HFFc6 (cell line): ENCODE measurements at places on chromosomes 1 and 21. TPM values are rescaled to one million over a fixed set of nuclear protein-coding genes. Genes with fewer than 3 reads are reported as not detected.

KLHDC7A gene
- not detected in 2 replicates for total RNA-seq

GRCh38 chr1:57772580-57773195 lies 348.8 kb upstream of the DAB1 start:
- H3K4me1 ChIP-seq: no peaks in the 10 kb centered on the region
- H3K27ac ChIP-seq: no peak overlapping the region
- H3K4me3 ChIP-seq: no peak overlapping the region
- no peak for DNase-seq
- H3K27me3 ChIP-seq: no peaks in the 10 kb centered on the region

GRCh38 chr1:217524787-217525520 lies 105.9 kb downstream of the GPATCH2 start:
- H3K4me3 ChIP-seq: peak overlapping the region; percentile 55
- peaks cover 42% of the 10 kb centered on the region for H3K4me1 ChIP-seq
- H3K27ac ChIP-seq: peak overlapping the region; percentile 14
- H3K36me3 ChIP-seq: peaks cover 19% of the 10 kb centered on the region

SSBP3 gene
- total RNA-seq: 47.6 to 55.6 TPM (median 49.4 TPM) in 3 replicates

GRCh38 chr1:171911506-171911905 lies 70.2 kb downstream of the DNM3 start:
- no peaks in the 10 kb centered on the region for H3K27me3 ChIP-seq
- no peak overlapping the region for H3K27ac ChIP-seq
- no peak overlapping the region for H3K4me3 ChIP-seq

C1orf94 gene
- total RNA-seq: not detected in 3 replicates

DNA sequence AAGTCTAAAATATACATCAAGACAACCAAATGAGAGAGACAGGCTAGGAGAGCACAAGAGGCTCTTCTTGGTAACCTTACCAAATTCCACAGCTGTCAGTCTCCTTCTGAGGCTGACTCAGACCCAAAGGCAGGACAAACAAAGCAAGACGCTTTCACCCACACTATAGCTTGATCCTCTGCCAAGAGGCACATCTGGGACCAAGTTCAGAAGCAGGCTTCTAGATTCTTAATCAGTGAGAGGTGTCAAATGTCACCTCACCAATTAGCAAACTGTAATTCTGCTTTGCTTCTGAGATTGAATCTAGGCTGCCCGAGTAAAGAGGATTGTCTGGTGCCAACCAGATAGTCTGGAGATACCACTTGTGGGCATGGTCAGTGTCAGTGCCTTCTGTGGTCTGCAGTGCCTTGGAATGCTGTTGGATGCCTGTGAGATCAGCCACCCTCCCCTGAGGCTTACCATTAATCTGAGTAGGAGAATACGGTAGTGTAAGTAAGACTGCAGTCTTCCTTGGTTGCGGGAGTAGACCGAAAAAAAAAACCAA lies 151.0 kb downstream of the FMN2 start:
- peak; percentile 85 for DNase-seq
- peaks cover 62% of the 10 kb centered on the region for H3K36me3 ChIP-seq
- peaks cover 91% of the 10 kb centered on the region for H3K4me1 ChIP-seq
- peak overlapping the region; percentile 92 for H3K27ac ChIP-seq
- peak overlapping the region; percentile 8 for H3K4me3 ChIP-seq
- peaks cover 11% of the 10 kb centered on the region for H3K27me3 ChIP-seq

DNA sequence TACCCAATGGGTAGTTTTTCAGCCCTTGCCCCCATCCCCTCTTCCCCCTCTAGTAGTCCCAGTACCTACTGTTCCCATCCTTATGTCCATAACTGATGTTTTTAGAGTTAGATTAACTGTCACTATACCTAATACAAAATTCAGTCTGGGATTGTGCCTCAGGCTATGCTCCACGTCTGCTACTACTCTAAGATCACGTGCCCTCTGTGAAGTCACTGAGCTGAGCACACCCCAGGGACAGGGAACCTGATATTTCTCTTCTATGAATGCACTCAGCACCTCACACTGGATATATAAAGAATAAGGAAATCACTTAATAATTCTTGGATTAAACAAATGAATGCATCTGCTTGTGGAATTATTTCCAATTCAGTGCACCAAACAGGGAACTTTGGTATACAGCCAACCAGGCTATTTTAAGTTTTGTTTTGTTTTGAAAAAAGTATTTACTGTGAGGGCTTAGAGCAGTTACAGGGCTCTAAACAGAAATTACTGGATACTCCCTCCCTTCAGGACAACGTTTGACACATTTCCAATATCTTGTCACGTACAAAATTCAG lies 307.9 kb downstream of the SMYD3 start:
- no peak overlapping the region for H3K27ac ChIP-seq
- peaks cover 7% of the 10 kb centered on the region; the same call in 1 of the 2 replicates for H3K36me3 ChIP-seq
- no peaks in the 10 kb centered on the region; the same call in 1 of the 2 replicates for H3K27me3 ChIP-seq
- no peak for DNase-seq
- peaks cover 13% of the 10 kb centered on the region; the same call in 1 of the 2 replicates for H3K4me1 ChIP-seq

USH2A gene
- total RNA-seq: 0.02 to 0.06 TPM (median 0.05 TPM) in 3 replicates

CCDC30 gene
- total RNA-seq: 0.18 to 0.87 TPM (median 0.38 TPM) in 3 replicates

- H3K4me3 ChIP-seq: peak overlapping the region; percentile 69
- H3K27ac ChIP-seq: peak overlapping the region; percentile 99
- H3K36me3 ChIP-seq: peaks cover 25% of the 10 kb centered on the region
- H3K4me1 ChIP-seq: peaks cover 38% of the 10 kb centered on the region
- H3K27me3 ChIP-seq: no peaks in the 10 kb centered on the region; the same call in 1 of the 2 replicates
These were observed 21.5 kb downstream of the NDUFS5 start for GRCh38 chr1:39047374-39048229.

GRCh38 chr21:35381743-35382310 lies 332.7 kb upstream of the RUNX1 start:
- no peak overlapping the region for H3K27ac ChIP-seq
- peaks cover 1% of the 10 kb centered on the region; the same call in 1 of the 2 replicates for H3K27me3 ChIP-seq
- no peak overlapping the region for H3K4me3 ChIP-seq
- DNase-seq: no peak
- peaks cover 4% of the 10 kb centered on the region; the same call in 1 of the 2 replicates for H3K36me3 ChIP-seq

DNA sequence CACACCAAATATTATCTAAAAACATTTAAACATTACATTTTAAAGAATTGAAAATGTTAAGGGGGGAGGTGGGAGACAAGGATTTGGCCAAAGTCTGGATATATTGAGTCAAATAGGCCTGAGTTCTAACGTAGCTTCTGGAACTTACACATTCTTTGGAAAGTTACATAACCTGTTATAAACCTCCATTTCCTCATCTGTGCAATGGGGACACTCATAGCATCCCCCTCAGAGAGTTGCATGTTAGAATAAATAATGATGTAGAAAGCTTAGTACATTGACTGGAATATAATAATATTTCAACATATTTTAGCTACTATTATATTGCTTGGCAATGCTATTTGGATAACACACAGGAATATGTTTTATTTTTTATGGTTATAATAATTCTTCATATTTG lies 117.7 kb downstream of the ATG4C start:
- DNase-seq: no peak
- H3K4me1 ChIP-seq: peaks cover 19% of the 10 kb centered on the region; the same call in 1 of the 2 replicates
- no peaks in the 10 kb centered on the region for H3K36me3 ChIP-seq
- peaks cover 2% of the 10 kb centered on the region; the same call in 1 of the 2 replicates for H3K27me3 ChIP-seq

GRCh38 chr21:18832950-18833349 lies 429.4 kb upstream of the TMPRSS15 start:
- no peak overlapping the region for H3K27ac ChIP-seq
- DNase-seq: peak; percentile 31
- H3K36me3 ChIP-seq: no peaks in the 10 kb centered on the region
- H3K27me3 ChIP-seq: no peaks in the 10 kb centered on the region
- H3K4me1 ChIP-seq: peaks cover 10% of the 10 kb centered on the region; the same call in 1 of the 2 replicates

SELP gene
- total RNA-seq: not detected in 3 replicates

- H3K27me3 ChIP-seq: peaks cover 8% of the 10 kb centered on the region
- H3K4me1 ChIP-seq: no peaks in the 10 kb centered on the region
- no peak overlapping the region for H3K27ac ChIP-seq
- no peak for DNase-seq
These were observed 11.3 kb upstream of the HEATR1 start for GRCh38 chr1:236615399-236616148.

- peaks cover 21% of the 10 kb centered on the region for H3K4me1 ChIP-seq
- H3K4me3 ChIP-seq: no peak overlapping the region
- peak overlapping the region; percentile 27; the same call in 1 of the 2 replicates for H3K27ac ChIP-seq
- H3K36me3 ChIP-seq: peaks cover 84% of the 10 kb centered on the region
These were observed 249.1 kb downstream of the GREM2 start for GRCh38 chr1:240362826-240363225.

- peaks cover 36% of the 10 kb centered on the region for H3K36me3 ChIP-seq
- no peak overlapping the region for H3K4me3 ChIP-seq
- H3K27ac ChIP-seq: peak overlapping the region; percentile 56
- no peak for DNase-seq
- H3K4me1 ChIP-seq: peaks cover 50% of the 10 kb centered on the region
These were observed 52.4 kb downstream of the HNRNPR start for GRCh38 chr1:23291706-23292105.

GRCh38 chr1:245663841-245664240 lies 509.1 kb downstream of the KIF26B start:
- H3K4me3 ChIP-seq: no peak overlapping the region
- DNase-seq: no peak
- H3K27ac ChIP-seq: no peak overlapping the region
- H3K36me3 ChIP-seq: no peaks in the 10 kb centered on the region

DNA sequence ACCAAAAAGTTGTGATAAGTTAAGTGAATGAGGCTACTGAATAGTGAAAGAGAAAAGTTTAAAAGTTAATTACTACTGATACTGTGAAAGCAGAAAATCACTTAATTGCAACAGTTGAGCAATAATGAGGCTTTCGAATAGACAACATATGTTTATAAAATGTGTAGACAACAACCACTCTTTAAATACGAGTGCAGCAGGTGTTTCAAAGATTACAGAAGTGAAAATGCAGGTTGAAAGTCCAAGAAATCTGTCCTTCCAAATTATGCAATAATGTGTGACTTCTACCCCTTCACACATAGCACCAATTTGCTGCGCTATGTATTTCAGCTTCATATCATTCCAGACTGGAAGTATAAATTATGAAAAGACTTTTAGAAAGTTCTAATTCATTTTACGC lies 213.0 kb downstream of the COL24A1 start:
- H3K36me3 ChIP-seq: no peaks in the 10 kb centered on the region
- H3K4me1 ChIP-seq: peaks cover 9% of the 10 kb centered on the region
- DNase-seq: no peak
- H3K4me3 ChIP-seq: no peak overlapping the region
- H3K27me3 ChIP-seq: no peaks in the 10 kb centered on the region; the same call in 1 of the 2 replicates

MFSD2A gene
- 4.1 to 4.8 TPM (median 4.2 TPM) in 3 replicates for total RNA-seq

DNA sequence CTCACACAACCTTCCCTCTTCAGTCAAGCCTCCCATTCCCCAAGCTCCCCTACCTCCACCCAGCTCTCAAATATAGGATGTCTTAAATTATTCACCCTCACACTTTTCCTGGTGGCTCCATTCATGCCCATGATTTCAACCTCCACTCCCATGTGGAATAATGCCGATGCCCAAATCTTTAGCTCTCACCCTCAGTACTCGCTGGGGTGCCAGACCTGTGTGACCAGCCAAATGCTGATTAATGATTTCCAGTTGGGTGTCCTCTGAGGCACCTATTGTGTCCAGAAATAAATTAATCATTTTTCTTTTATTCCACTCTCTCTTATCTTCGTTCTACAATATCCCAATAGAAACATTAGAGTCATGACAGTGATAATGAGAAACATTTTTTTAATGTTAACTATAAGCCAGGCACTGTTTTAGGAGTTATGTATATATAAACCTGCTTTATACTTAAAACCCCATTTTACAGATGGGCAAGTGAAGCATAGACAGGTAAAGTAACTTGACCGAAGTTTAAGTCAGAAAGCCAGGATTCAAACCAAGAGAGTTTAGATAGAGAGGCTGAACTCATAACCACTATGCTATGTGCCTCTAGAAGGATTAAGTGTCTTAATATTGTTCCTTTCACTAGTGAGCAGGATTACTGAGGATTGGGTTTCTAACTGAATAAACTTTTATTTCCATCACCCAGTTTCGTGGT lies 209.7 kb downstream of the DUSP10 start:
- H3K27ac ChIP-seq: no peak overlapping the region
- no peaks in the 10 kb centered on the region for H3K36me3 ChIP-seq
- peaks cover 23% of the 10 kb centered on the region for H3K4me1 ChIP-seq
- H3K27me3 ChIP-seq: no peaks in the 10 kb centered on the region; the same call in 1 of the 2 replicates
- DNase-seq: peak; percentile 40
- H3K4me3 ChIP-seq: no peak overlapping the region

DNA sequence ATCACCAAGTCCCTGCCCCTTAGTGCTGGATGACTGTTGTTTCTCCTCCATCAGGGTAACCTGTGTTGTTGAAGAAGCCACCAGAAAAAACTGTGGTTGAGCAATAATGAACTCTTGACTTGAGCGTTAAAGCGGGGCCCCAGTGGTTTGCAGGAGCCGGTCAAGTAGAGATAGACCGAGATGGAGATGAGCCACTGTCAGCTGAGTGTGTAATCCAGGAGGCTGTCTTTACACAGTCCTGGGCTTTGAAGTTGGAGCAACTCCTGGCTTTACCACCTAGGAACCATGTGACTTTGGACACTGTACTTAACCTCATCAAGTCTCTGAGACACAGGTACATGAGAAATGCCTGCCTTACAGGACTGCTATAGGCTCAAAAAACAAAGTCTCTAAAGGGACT lies 158.1 kb downstream of the ST6GALNAC3 start:
- no peak overlapping the region for H3K4me3 ChIP-seq
- DNase-seq: no peak
- H3K27ac ChIP-seq: no peak overlapping the region

DNA sequence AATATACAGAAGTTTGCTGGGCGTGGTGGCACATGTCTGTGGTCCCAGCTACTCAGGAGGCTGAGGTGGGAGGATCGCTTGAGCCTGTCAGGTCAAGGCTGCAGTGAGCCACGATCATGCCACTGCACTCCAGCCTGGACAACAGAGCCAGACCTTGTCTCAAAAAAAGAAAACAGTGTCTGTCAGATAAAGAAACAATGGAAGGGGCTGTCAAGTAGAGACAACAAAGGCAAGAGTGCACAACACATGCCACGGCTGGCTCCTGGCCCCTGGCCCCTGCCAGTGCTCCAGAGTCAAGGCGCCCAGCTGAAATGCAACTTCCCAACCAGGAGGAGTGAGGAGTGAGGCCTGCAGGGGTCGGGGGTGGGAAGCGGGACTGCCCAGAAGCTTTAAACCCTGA lies 32.6 kb downstream of the PRDM15 start:
- H3K27ac ChIP-seq: no peak overlapping the region
- no peak overlapping the region for H3K4me3 ChIP-seq
- no peaks in the 10 kb centered on the region; the same call in 1 of the 2 replicates for H3K27me3 ChIP-seq
- 0 out of 2 replicates have a peak, but pooled peaks cover 4% of the 10 kb centered on the region for H3K4me1 ChIP-seq
- peaks cover 12% of the 10 kb centered on the region for H3K36me3 ChIP-seq

GRCh38 chr1:87030740-87031690 lies 116.6 kb downstream of the HS2ST1 start:
- no peak overlapping the region for H3K4me3 ChIP-seq
- DNase-seq: no peak
- no peak overlapping the region for H3K27ac ChIP-seq
- no peaks in the 10 kb centered on the region for H3K36me3 ChIP-seq
- H3K27me3 ChIP-seq: no peaks in the 10 kb centered on the region

DNA sequence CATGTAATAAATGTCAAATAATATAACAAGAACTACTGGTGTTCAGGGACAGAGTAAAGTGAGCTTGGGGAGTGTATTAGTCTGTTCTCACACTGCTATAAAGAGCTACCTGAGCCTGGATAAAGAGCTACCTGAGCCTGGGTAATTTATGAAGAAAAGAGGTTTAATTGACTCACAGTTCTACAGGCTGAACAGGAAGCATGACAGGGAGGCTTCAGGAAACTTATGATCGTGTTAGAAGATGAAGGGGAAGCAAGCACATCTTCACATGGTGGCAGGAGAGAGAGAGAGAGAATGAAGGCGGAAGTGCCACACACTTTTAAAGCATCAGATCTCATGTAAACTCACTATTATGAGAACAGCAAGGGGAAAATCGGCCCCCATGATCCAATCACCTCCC lies 205.9 kb downstream of the CTH start:
- no peak overlapping the region for H3K27ac ChIP-seq
- no peaks in the 10 kb centered on the region for H3K4me1 ChIP-seq
- H3K27me3 ChIP-seq: no peaks in the 10 kb centered on the region
- DNase-seq: no peak
